GM12891 (cell line): ENCODE measurements at places on chromosomes 12 and 14.

- no peak for DNase-seq
Observed at GRCh38 chr12:132411457-132411856, 78.5 kb upstream of the FBRSL1 start.

DNA sequence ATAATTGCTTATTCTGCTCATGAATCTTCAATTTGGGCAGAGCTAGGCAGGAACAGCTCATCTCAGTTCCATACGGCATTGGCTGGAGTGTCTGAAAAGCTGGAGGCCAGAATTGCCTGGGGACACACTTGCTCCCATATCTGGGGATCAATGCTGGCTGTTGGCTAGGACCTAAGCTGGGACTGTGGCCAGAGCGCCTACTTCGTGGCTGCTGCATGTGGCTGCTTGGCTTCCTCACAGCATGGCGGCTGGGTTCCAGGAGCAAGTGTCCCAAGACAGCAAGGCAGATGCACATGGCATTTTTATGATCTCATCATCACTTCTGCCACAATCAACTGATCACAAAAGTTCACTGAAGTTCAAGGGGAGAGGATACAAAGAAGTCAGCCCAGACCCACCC is 200.2 kb downstream of the TTC8 start:
- no peak for DNase-seq

GRCh38 chr14:60085085-60085484 is 6.6 kb upstream of the PCNX4 start:
- DNase-seq, result no peak

GRCh38 chr12:72547573-72547972 is 275.4 kb downstream of the TRHDE start:
- no peak for DNase-seq

GRCh38 chr12:3996322-3996721 is 123.1 kb upstream of the PARP11 start:
- DNase-seq, result no peak

GRCh38 chr12:75935539-75936242 is 95.9 kb downstream of the PHLDA1 start:
- no peak for DNase-seq
